Activated naive CD8-positive, alpha-beta T cell treated with anti-CD3 and anti-CD28 coated beads, Interleukin-2, amount 50 U/mL, for 16 hours (primary cell): ENCODE measurements at places on chromosomes 12 and 14.

DNA sequence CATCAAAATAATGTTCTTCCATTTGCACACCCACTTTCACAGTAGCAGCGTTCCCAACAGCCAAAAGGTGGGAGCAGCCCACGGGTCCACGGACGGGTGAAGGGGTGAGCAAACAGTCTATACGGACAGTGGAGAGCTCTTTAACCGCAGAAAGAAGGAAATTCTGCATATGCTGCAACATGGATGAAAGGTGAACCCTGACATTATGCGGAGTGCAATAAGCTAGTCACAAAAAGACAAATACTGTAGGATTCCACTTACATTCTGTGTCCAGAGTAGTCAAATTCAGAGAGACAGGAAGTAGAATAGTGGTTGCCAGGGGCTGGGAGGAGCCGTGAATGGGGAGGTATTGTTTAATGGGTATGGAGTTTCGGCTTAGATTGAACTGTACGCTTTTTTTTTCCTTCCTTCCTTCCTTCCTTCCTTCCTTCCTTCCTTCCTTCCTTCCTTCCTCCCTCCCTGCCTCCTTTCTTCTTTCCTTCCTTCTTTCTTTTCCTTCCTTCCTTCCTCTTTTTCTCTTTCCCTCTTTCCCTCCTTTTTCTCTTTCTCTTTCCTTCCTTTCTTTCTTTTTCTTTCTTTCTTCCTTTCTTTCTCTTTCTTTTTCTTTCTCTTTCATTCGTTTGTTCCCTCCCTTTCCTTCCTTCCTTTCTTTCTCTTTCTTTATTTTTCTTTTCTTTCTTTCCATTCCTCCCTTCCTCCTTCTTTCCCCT, 15.8 kb upstream of the ANKRD9 start:
- DNase-seq = no peak

GRCh38 chr12:85564786-85565185, 271.4 kb downstream of the RASSF9 start:
- DNase-seq = no peak

GRCh38 chr14:104510794-104511611, 68.6 kb upstream of the C14orf180 start:
- no peak for DNase-seq

DNA sequence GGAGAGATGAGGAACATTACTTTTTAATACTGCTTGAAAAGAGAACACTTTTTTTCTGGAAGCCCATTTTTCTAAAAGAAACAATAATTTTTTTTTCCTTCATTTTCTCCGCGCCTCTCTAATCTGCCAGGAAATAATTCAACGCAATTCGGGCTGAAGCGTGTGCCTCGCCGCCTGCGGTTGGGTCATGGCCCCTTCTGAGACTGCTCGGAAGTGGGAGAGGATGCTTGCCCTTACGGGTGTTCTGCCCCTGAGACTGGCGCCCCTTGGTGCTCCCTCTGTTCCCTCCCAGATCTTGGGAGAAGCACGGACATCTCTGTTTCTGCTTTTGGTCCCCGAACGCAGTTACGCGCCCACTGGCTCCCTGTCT, 332 bp upstream of the TBC1D30 start:
- no peak for DNase-seq

- DNase-seq = peak; percentile 21
Observed at GRCh38 chr12:48165089-48165981, 8.0 kb upstream of the ASB8 start.

GRCh38 chr12:128920468-128920867, 67.2 kb downstream of the GLT1D1 start:
- no peak for DNase-seq

GRCh38 chr14:43855556-43855955, 651.5 kb downstream of the FSCB start:
- DNase-seq = no peak

- no peak for DNase-seq
Observed at GRCh38 chr12:109436188-109436560, 40.9 kb downstream of the KCTD10 start.

GRCh38 chr12:6222078-6222654, 22.0 kb downstream of the CD9 start:
- DNase-seq = no peak

DNA sequence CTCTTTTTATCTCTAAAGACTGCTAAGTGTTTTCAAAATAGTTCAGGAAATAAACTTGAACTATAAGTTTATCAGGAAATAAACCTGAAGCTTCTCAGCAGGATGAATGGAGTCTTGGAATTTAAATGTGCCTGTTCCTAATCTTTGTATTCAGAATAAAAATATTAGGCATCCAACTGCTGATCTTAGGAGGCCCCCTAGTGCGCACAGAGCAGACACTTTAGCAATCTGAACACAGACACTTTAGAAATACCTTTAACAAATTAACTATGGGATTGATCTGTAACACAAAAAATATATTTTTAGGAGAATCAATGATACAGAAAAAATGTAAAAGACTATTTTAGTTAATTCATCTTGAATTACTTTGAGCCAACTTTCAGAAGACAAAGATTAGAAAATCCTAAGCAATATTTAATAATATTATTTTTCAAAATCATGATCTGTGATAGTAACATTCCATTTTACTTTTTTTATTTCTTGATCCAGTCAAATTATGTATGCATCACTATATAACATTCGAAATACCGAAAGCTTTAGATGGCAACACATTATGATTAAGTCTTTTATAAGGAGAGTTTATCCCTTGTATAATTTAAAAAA, 80.9 kb downstream of the SLC41A2 start:
- no peak for DNase-seq

- no peak for DNase-seq
Observed at GRCh38 chr12:64731683-64732082, 27.5 kb downstream of the GNS start.

GRCh38 chr12:20350026-20350425, 18.3 kb upstream of the PDE3A start:
- no peak for DNase-seq

DNA sequence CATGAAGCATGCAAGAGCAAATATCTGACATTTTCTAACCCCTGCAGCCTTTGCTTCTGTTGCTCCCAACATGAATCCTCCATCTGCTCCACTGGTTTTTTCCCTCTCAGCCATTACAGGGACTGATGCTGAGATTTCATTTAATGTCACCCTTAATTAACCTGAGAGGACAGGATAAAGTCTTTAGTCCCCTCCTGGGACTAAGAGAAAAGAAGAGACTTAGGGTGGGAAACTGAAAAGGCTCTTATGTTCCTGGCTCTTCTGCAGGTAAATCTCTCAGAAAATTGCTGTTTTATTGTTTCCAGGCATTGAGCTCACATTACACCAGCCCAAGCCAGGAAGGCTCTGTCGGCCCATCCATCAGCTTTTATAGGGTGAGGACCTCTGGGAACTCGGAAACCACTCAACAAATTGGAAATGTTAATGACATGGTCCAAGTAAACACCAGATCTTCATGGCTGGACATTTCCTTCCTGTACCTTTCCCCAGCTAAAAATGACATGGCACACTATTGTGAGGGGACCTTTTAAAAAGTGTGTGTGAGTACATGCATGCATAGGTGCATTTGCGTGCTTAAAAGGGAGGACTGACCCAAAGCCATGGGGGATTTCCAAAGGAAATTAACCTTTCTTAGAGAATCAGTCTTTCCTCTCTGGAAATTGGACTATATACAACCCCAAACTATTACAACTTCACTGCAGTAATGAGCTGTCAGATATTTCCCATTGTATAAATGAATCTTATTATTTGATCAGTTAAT, 408.1 kb upstream of the TMTC1 start:
- DNase-seq = no peak

GRCh38 chr12:8471090-8471489, 15.3 kb downstream of the CLEC6A start:
- no peak for DNase-seq

DNA sequence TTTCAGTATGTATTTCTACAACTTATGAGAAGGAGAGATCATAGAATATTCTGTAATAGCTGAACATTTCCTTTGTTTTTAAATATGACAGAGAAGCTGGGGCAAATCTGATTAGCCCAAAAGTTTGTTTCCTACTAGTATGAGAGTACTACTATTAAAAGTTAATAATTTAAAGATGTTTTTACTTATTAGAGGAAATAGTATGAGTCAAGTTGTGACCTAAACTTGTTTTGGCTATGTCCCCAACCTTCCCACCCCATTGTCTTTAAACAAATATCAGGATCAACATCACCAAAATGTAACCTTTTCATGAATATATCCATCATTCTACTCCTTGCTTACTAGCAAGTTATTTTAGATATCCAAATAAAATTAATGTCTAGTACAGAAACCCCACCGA, 10.5 kb downstream of the GNPNAT1 start:
- DNase-seq = no peak

GRCh38 chr12:466762-467161, 7.0 kb downstream of the B4GALNT3 start:
- no peak for DNase-seq

DNA sequence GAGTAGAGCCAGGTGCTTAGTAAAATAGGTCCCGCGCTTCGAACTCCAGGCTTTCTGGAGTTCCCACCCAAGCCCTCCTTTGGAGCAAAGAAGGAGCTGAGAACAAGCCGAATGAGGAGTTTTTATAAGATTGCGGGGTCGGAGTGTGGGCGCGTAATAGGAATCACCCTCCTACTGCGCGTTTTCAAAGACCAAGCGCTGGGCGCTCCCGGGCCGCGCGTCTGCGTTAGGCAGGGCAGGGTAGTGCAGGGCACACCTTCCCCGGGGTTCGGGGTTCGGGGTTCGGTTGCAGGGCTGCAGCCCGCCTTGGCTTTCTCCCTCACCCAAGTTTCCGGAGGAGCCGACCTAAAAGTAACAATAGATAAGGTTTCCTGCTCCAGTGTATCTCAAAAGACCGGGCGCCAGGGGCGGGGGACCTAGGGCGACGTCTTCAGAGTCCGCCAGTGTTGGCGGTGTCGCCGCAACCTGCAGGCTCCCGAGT, 3.6 kb downstream of the SSTR1 start:
- no peak for DNase-seq

GRCh38 chr12:120581998-120582397, 796 bp upstream of the POP5 start:
- no peak for DNase-seq

- DNase-seq = no peak
Observed at GRCh38 chr12:22282283-22282682, 52.2 kb downstream of the ST8SIA1 start.

DNA sequence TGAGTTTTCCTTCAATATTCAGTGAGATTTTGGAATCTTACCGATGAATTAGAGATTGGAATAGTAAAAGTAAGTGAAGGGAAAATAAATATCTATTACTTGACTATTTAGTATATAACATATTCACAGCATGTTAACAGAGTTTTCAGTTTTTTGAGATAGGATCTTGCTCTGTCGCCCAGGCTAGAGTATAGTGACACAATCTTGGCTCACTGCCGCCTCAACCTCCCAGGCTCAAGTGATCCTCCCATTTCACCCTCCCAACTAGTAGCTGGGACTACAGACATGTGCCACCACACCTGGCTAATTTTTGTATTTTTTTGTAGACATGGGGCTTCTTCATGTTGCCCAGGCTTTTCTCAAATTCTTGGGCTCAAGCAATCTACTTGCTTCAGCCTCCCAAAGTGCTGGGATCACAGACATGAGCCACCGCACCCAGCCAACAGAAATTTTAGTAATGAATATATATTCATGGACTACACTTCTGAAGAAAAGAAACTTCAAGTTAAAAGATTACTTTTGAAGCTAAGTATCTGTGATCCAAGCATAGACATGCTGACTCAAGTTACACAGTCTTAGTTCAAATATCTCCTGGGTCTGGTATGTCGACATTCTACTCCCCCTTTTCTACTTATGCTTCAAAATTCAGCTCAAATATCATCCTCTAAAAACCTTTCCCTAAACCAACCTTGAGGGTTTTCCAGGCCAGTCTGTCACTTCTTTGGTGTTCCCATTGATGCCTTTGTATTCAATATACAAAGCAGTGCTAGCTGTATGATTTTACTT, 13.8 kb downstream of the UBE2N start:
- no peak for DNase-seq

GRCh38 chr14:71554323-71554722, 377.9 kb upstream of the RGS6 start:
- no peak for DNase-seq

DNA sequence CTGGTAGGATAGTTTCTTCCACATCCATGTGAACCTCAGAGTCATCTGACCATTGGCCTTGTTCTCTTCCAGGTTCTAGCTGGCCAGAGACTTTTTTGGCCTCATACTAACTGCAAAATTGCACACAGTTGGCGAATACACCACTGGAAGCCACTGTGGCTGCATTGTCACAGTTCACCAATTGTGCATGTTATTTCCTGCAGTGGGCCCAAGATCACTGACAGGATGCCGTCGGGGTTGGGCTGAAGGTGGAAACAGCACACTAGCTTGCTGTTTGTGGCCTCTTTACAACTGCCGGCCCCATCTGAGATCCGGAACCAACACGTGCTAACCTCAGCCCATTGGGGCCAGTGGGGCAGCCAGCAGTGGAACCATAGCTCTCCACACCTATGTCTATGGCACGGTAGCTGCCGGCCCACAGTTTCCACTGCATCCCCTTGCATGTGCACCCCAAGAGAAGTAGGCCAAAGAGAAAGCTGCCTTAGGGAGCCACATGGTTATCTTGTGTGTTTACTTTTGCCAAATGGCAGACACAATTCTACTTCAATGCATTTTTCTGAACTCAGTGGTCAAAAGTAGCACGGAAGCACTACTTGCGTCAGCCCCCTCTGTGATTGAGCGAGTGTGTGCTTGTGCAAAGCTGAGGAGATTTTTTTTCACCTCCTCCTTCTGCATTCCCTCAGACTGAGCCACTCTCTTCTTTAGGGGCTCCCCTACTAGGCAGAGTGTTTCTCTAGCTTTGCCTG, 464.0 kb downstream of the RAD51B start:
- no peak for DNase-seq

DNA sequence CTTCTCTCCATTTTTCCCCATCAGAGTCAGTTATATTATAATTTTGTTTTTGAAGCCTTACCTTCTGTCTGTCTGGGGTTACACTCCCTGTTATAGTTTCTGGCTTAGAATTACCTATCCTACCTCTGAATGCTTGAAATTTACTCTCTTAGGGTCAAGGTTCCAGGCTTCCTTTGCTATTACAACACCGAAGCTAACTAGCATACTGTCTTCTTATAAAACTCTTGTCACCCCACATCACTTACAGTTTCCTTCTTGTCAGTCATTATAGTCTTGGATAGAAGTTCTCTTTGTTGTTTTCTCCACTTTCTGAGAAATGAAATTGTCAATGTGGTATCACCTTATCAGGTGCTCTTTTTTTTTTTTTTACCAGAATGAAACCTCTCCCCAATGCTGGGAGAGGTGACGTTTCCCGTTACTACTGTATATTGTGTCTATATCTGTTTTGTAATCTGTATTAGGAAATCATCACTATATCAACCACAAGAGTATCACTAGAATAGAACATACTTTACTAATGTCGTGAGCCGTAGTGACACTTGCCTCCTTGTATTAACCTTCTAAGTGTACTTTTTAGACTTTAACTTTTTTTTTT, 69.2 kb upstream of the PSMA6 start:
- no peak for DNase-seq

- no peak for DNase-seq
Observed at GRCh38 chr14:66540038-66540437, 32.1 kb downstream of the GPHN start.

- DNase-seq = no peak
Observed at GRCh38 chr12:124963211-124963610, 25.7 kb downstream of the DHX37 start.

- no peak for DNase-seq
Observed at GRCh38 chr14:86673523-86673969, 1143.6 kb downstream of the FLRT2 start.
